Activated CD8-positive, alpha-beta memory T cell treated with anti-CD3 and anti-CD28 coated beads, Interleukin-2, amount 50 U/mL, for 48 hours (primary cell): ENCODE measurements at places on chromosomes 5 and 9.

DNA sequence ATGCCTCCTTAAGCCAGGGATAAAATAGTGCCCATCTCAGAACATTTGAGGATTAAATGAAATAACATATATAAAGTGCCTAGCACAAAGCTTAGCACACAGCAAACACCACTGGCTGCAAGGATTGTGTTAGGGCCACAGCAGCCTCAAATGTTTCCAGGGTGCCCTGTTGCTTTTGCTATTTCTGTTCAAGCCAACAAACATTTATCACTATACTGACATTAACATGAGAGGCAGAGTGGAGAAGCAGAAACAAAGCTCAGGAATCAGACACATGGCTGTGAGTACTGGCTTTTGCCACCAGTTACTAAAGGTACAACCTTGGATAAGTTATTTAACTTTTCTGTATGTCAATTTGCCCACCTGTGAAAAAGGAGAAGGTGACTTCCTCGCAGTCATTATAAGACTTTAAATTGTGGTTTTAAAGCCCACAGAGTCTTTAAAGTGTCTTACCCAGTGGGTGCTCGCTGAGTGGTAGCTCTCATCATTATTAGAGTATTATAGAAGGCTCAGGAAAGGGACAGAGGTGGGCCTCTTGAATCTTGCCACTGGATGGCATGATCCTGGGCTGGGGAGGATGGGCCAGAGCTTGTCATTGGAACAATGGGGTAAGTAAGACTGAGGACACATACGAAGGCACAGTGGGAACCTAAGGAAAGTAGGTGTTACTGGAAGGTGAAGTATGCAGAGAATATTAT lies 98.2 kb downstream of the MARCHF3 start:
- DNase-seq: no peak

GRCh38 chr5:180100621-180101450 lies 29.3 kb upstream of the RNF130 start:
- DNase-seq: peak; percentile 38

DNA sequence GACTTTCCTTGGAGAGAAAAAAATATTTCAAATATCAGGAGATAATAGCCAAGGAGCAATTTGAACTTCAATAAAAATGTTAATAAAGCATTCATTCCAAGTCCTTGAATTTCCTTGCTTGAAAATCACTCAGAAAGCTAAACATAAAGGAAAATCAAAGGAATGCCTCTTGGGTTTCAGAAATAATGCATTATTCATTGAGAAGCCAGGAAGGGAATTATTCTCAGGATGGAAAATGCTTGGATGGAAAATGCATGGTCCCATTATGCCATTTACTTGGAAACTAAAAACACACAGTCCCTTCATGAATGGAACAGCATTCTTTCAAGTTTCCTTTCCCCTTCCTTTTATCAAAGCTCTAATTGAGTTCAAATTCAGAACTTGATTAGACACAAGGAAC lies 160.9 kb downstream of the LPAR1 start:
- no peak for DNase-seq

- no peak for DNase-seq
Observed at GRCh38 chr9:88605512-88606362, 70.8 kb downstream of the NXNL2 start.

DNA sequence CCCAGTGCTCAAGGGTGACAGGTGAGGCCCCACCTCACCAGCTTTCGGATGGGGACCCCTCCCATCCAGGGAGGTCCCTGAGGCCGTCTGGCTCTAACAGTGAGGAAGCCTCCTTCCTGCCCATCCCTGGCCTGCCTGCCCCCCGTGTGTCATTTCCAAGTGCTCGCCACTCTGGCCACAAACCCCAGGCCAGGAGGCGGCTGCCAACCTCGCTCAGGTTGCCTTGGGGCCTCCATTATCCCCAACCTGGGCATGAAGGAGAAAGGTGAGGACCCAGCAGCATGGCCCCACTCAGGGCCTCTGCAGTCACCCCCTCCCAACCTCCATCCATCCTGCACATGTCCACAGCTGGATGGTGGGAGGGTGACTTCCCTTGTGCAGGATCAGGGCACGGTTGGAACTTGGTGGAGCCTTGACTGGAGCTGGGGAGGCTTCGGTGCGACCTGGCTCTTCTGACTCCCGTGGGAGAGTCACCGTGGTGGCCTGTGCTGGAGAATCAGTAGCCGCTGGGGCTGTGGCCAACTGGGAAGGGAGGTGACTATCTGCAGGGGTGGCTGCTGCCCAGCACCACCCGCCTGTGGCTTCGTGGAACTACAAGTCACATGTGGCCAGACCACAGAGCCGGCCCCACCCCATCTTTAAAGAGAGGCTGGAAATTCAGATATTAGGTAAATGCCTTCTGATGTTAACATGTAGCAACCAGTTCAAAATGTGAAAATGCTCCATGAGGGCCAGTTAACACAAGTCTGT lies 37.5 kb upstream of the GFPT2 start:
- DNase-seq: no peak

GRCh38 chr9:127773272-127773671 lies 5.2 kb downstream of the SH2D3C start:
- no peak for DNase-seq

GRCh38 chr5:65926276-65926783 lies at the start of gene ERBIN:
Gene ERBIN, plus strand, starts transcription at chr5:65926575. Its CDS starts 66,144 bp downstream, at chr5:65992719.
- DNase-seq: peak; percentile 85

DNA sequence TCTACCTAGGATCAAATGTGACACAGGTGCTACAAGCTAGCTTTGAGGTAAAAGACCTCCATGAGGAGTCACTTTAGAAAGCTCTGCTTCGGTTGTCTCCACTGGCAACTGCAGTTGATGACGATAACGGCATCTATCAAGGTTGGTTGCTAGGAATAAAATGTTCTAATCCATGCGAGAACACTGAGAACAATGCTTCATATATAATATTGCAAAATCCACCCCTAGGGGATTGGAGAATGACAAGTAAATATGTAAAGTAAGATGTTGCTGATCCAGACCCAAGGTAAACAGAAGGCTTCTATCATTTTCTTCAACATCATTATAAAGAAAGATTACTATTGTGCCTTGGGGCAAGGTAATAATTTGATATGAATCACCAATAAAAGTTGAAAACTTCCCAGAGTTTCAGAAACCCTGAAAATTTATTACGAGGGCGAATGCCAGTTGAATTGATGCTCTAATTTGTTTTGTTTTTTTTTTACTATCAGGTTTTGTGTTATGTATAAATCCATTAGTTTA lies 1003.4 kb downstream of the CDH18 start:
- no peak for DNase-seq
